ENCODE measurements at places on chromosomes 3 and 15. TPM values are rescaled to one million over a fixed set of nuclear protein-coding genes. Genes with fewer than 3 reads are reported as not detected.

NR1I2 gene
- total RNA-seq, result not detected

LEKR1 gene
- 1.3 TPM for total RNA-seq

DNA sequence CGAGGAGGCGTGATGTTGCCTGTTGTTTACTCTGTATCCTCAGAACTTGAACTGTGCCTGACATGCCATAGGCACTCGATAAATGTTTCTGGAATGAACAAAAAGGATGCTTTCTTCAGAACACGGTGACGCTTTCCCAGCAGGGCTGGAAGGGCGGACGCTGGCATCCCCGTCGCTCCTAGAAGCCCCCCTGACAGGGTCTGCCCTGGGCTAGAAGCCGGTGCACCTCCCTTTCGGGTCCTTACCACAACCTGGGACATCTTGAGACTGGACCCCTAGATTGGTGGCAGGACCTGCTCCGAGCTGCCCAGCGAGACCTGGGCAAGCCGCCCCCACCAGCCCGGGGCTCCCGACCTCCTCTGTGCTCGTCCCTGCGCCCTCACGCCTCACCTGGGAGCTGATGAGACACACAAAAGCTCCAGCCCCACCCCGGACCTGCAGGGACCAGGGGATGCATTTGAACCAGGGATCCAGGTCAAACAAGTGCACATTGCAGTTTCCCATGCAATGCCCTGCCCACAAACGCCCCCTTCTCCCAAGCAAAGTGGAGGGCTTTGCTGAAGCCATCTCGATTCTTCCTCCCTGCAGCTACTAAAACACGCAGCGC, 131.2 kb upstream of the MEF2A start:
- no peaks in the 10 kb centered on the region for H3K36me3 ChIP-seq
- H3K27me3 ChIP-seq, result no peaks in the 10 kb centered on the region
- H3K27ac ChIP-seq, result no peak overlapping the region
- no peaks in the 10 kb centered on the region for H3K4me1 ChIP-seq

GRCh38 chr3:81980596-81981494, 219.4 kb upstream of the GBE1 start:
- H3K36me3 ChIP-seq, result no peaks in the 10 kb centered on the region
- H3K27ac ChIP-seq, result no peak overlapping the region
- no peaks in the 10 kb centered on the region for H3K27me3 ChIP-seq
- no peaks in the 10 kb centered on the region for H3K4me1 ChIP-seq
- no peak overlapping the region for H3K4me3 ChIP-seq

- H3K27ac ChIP-seq, result no peak overlapping the region
- no peaks in the 10 kb centered on the region for H3K36me3 ChIP-seq
- no peak for DNase-seq
- no peaks in the 10 kb centered on the region for H3K27me3 ChIP-seq
- H3K4me1 ChIP-seq, result no peaks in the 10 kb centered on the region
Observed at GRCh38 chr3:8903191-8903590, 60.1 kb downstream of the RAD18 start.

- no peak for DNase-seq
- no peaks in the 10 kb centered on the region for H3K27me3 ChIP-seq
- no peaks in the 10 kb centered on the region for H3K4me1 ChIP-seq
- H3K4me3 ChIP-seq, result no peak overlapping the region
Observed at GRCh38 chr3:98855806-98856400, 45.6 kb downstream of the DCBLD2 start.

Data from aorta (tissue), 5 donors.